ENCODE measurements at places on chromosomes 2 and 18.

DNA sequence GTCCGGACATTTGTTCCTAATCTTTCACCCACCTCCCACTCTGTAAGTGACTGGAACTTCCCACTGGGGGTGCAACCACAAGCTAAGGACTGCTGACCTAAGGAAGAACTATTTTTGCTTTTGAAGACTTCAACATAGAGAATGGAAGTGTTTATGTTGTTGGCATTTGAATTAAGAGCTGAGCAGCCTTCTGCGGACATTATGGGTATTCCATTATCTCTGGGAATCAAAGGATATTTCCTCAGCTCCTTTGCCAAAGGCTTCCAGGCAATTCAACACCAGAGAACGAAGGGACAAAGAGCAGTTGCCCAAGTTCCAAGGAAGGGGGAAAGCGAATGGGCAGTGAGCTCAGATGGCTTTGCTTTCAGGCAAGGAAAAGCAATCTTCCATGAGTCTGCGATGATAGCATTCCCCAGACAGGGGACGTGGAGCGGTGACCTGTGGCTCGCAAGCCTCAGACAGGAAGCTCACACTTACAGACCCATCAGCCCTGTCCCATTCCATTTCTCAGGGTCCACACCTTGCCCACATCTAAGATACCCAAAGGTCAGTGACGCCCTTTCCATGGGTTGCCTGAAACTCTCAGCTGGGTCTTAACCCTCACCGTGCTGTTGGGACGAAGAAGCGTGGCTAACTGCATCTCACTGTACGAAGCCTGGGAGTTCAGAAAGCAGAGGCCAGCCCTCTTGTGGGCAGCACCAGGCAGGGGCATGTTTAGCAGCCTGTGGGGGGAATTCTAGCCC, 116.8 kb downstream of the COPS8 start:
- no peak for DNase-seq

DNA sequence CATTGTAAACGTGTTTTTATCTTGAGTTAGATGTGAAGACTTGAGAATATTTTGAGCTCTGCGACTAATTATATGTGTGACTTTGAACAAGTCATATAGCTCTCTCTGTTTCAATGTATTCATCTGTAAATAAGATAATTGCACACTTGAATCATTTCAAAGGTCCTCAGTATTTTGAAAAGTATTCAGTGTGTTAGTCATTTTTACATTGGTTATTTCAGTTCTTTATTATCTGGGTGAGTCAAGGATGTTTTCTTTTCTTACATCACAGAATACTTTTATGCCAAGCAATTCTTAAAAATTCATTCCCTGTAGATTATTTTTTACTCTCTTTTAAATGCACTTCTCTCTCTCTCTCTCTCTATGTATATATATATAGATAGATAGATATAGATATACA, 1098.0 kb upstream of the ZEB2 start:
- no peak for DNase-seq

GRCh38 chr2:12298352-12298751, 418.4 kb upstream of the TRIB2 start:
- DNase-seq: no peak

DNA sequence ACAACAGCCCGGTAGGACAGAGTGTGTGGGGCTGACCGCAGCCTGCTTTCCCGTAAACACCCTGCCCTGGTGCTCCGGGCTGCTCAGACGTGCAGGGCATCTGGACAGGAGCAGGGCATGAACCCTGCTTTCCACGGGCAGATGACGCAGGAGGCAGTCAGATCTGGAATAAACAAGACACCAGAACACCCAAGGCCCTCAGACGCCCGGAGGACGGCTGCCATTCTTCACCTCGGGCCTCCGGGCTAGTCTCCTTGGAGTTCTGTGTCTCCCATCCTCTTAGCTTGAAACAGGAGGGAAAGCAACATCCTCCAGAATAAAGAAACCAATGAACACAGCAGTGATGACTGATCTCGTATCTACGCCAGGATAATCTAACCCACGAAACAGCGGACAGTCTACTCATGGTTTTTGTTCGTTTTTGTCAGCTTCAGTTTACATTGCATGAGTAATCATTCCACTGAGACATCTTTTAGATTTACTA, 7.3 kb downstream of the PXDN start:
- DNase-seq: no peak

GRCh38 chr2:234111523-234111922, 61.0 kb downstream of the SPP2 start:
- no peak for DNase-seq

- no peak for DNase-seq
Measured at GRCh38 chr2:42969231-42970150, 177.1 kb upstream of the HAAO start.

DNA sequence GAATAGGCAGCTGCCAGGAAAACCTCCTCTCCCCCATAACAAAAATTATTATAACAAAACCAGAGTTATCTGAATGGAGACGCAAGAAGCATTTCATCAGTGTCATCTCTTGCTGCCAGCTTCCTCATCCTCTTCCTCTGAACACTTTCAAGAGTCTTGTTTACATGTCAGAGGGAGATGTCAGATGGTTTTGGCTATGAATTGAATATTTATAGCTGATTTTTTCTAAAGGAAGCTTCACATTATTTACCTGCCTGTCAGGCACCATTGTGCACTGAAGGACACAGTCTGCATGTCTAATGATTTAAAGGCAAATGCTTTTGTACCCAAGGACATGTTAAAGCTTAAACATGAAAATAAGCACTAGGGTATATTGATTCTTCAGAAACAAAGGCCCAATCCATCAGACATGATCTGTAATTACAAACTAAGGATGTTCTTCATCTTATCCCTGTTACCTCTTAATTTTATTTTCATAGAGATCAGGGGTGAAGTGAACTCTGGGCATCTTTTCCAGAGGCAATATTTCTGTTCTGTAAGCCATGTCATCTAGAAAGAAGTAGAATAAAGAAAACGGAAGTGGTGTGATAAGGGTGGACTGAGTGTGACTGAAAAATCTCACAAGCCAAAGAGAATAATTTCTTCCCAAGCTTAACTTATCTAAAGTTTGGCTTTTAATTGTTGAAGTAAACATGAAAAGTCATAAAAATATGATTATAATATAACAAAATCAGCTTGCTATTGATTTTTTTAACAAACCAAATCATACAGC, 168.7 kb downstream of the ANKRD44 start:
- DNase-seq: no peak

DNA sequence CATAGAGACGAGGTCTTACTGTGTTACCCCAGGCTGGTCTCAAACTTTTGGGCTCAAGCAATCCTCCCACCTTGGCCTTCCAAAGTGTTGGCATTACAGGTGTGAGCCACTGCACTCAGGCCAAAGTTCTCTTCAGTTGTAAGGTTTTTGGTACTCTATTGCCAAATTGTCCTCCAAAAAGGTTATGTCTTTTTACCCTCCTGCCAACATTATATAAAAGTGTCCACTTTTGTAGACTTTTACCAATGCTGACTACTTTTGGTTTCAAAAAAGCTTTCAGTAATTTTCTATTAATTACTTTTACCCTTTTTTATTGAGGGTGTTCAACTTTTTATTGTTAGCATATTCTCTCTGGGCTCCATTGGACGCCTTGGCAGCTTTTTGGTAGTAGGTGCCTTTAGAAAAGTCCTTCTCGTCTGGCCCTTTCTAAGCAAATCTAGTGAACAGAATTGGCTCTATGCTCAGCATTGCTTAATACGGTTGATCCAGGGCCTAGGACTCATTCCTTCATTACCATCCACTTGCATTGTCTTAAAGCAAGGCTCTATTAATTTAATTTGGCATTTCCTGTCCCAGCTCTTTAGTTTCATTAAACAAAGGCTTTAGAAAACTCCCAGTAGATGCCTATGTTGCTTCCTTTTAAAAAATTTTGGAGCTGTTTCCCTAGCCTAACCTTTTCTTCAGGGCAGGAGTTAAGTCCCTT, 16.7 kb upstream of the IL1A start:
- DNase-seq: no peak

DNA sequence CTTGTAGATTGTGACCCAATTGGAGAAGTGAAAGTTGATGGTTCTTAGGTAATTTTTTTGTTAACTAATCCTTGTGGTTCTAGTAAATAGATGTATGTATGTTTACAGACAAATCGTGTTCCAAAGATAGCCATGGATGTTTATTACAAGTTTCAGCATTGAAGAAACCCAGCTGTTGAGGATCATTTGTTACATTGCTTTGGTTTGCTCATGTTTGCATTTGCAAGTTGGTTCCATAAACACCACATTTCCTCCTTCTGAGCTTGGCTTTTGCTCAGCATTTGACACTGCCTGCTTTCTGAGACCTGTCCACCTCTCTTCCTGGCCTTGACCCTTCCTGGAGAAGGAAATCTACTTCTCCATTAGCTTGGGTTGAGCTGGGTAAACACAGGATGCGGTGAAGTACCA, 1.8 kb upstream of the CCDC68 start:
- DNase-seq: no peak

DNA sequence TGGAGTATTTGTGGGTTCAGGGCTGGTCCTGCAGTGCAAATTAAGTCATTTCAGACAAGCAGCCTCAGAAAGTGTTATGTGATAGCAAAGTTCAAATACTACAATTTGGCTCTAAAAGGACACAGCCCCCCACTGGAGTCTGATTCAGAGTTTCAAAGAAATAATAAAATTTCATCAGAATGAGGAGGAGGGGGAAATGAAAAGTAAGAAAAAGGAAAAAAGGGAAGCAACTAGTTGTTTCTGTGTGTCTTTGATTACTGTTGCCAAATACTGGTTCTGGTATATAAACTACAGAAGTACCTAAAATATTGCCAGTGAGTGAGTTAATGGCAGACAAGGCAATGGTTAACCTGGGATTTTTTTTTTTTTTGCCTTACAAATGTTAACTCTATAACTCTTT, 773.9 kb downstream of the BCL11A start:
- DNase-seq: no peak

DNA sequence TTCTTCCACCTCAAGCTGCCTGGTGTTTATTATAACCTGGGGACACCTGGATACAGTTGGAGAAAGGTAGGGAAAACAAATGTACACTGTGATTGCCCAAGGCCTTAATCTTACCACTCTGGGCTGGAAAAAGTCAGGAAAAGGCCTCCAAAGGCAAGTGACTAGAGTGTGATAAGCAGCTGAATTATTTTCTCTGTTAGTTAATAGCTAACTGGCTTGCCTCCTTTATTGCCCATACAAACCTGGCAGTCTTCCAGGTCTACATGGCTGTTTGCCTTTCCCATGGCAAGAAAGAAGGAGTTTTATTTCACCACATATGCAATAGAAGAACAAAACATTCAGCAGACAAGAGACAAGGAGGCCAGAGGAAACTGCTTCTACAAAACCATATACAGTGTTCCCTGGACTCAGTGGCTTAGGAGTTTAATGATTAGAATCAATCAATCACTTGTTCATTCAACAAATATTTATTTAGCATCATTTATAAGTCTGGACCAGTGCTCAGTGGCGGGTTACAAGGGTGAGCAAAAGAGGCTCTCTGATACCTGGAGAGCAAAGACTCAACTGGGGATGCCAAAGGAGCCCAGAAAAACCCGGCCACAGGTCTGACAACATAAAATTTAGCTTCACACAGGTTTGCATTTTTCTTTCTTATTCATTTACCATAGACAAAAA, 27.5 kb upstream of the SUCLG1 start:
- DNase-seq: no peak

GRCh38 chr2:17877811-17878280, 621 bp upstream of the KCNS3 start:
- no peak for DNase-seq

- no peak for DNase-seq
Measured at GRCh38 chr2:20549691-20550348, 101.1 kb downstream of the HS1BP3 start.

DNA sequence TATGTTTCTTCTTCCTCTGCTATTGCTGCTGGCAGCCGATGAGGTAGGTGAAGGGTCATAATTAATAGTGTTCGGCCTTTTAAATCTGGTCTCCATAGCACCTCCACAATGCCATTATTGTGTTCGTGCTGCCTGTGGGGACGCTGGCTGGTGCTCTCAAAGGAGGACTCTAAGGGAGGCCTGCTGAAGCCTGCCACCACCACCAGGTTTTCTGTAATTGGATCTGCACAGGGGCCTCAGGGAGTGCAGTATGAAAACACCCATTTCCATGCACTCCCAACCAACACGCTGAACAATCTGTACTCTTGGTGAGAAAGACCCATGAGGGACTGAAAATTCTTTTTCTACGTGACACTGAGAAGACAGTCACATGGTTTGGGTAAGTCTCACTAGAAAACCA, 17.6 kb upstream of the CLIP4 start:
- DNase-seq: no peak

DNA sequence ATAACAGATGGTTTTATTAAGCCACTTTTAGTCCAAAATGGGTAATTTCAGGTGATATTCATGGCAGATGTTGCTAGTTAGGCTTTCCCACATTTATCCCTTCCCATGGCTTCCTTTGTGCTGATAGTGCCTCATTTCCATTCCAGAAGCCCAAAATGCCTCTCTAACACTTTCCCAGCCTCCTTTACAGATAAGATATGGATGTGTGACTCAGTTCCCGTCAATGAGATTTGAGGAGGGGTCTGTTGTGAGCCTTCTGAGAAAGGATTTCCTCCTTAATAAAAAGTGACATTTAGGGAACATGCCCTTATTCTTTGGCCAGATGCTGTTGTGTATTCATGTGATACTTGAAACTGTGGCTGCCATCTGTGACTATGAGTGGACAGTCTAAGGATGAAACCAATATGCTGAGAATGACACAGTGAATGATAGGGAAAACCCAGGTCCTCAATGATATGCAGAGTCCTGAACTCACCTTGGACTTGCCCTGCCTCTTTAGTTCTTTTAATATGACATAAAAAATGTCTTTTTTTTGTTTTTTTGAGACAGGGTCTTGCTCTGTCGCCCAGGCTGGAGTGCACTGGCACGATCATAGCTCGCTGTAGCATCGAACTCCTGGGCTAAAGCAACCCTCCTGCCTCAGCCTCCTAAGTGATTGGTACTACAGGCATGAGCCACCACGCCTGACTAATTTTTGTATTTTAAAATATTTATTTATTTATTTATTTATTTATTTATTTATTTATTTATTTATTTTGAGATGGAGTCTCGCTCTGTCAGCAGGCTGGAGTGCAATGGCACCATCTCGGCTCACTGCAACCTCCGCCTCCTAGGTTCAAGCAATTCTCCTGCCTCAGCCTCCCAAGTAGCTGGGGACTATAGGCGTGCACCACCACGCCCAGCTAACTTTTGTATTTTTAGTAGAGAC, 5.8 kb upstream of the ACSL3 start:
- DNase-seq: no peak

GRCh38 chr2:241125626-241126025, 23.5 kb upstream of the MTERF4 start:
- DNase-seq: no peak

Measured in stimulated activated CD4-positive, alpha-beta T cell treated with anti-CD3 and anti-CD28 coated beads, Interleukin-2, amount 100 ng/mL, for 4 hours (primary cell).